NCI-H2107 (cell line): ENCODE measurements at places on chromosomes 12 and 14.

DNA sequence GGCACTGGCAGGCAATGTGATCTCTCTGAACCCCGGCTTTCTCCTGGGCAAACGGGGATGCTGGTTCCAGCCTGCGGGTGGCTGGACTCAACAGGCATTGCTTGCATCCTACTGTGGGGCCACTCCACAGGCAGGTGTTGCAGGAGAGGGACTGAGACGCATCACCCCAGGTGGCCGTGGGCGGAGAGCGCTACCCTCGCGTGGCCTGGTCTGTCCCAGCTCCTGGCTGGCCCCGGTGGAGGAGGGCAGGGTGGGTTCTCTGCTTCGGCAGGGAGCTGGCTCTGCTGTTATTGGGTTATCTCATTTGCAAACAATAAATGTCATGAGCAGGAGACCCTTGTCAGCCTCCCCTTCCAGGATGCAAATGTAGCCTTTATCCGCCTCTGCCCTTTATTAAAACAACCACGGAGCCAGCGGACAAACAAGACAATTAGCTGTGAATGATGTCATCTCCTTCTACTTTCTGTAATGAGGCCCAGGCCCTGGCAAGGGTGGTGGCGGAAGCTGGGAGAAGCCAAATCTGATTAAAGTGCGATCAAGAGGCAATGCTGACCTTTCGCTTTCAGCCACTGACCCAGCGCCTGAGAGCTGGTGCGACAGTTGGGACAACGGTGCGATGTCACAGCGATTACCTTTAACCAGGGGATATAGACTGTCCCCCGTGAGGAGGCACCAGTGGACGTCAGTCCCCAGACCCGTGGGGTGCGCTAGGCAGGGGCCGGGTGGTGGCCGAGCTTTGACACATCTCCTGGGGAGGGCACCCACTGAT lies 161.8 kb downstream of the KIF26A start:
- no peak for DNase-seq

GRCh38 chr12:131832321-131833231 lies 4.4 kb downstream of the MMP17 start:
- no peak for DNase-seq

- DNase-seq, result no peak
These were observed 30.8 kb downstream of the DEGS2 start for GRCh38 chr14:100128688-100129087.

DNA sequence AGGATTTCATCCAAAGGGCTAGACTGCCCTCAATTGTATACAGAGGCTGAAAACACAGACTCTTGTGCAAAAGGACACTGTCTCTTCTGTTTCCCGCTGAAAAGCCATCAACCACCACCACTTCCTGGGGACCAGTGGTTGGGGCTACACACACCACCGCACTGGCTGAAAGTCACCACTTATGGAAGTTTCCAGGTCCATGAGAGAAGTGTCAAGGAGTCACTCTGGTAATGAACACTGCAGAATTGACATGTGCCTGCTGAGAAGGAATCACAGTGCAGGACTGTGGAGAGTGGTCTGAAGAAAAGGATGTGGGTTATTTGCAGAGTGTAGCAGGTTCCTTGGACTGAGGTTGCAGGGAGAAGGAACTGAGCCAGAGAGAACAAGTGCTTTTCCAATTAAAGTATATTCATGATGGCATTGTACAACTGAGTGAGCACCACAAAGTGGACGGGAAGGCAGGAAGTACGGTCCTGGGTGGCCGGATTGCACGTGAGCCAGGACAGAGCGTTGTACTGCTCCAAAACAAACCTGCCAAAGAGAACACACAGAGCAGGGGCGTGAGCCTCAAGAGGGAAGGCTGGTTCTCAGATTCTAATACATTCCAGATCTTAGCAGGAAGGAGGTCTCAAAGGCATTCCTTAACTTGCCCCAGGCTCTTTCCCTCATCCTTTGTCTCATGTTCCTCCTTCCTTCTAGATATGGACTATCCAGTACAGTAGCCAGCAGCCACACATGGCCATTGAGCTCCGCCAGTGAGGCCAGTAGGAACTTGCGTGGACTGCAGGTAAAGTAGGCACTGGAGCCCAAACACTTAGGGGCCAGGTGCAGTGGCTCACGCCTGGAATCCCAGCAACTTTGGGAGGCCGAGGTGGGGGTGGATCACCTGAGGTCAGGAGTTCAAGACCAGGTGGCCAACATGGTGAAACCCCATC lies 316.4 kb downstream of the MED13L start:
- no peak for DNase-seq

- no peak for DNase-seq
These were observed 951.2 kb downstream of the FLRT2 start for GRCh38 chr14:86481104-86481503.

GRCh38 chr14:94640721-94641631 lies 28.8 kb downstream of the SERPINA3 start:
- DNase-seq, result no peak

DNA sequence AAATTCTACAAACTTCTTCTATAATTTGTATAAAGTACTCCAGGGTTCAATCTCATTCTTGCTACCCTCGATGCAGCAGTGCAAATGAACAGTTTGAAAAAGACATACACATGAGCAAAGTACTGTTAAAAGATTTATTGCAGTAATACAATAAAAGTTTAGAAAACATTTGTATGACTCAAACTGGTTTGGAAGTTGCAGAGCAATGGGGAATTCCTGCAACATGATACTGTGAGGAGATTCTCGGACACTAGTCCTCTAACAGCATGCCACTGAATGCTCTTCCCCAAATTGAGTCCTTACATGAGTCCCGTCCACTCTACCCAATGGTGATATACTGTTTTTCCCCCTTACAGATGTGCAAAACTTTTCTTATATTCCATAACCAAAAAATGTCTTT lies 45.4 kb downstream of the ATG14 start:
- no peak for DNase-seq

GRCh38 chr14:77103475-77103874 lies 5.4 kb downstream of the CIPC start:
- no peak for DNase-seq

DNA sequence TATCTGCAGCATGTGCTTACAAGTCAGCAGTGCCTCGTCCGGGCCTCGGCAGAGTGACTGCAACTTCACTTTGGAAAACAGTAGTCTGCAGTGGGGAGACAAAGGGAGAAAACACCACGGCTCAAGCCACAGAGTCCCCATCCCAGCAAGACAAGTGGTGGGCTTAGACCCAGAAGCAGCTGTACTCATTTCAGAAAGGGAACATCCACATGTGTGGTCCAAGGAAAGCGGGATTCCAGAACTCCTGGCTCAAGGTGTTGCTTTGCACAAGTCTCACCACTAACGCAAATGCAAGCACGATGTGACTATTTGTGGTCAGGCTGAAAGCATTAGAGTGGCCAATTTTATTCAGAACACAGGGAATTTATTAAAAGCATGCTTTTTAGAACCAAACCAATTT lies 198.3 kb downstream of the TTC7B start:
- no peak for DNase-seq

DNA sequence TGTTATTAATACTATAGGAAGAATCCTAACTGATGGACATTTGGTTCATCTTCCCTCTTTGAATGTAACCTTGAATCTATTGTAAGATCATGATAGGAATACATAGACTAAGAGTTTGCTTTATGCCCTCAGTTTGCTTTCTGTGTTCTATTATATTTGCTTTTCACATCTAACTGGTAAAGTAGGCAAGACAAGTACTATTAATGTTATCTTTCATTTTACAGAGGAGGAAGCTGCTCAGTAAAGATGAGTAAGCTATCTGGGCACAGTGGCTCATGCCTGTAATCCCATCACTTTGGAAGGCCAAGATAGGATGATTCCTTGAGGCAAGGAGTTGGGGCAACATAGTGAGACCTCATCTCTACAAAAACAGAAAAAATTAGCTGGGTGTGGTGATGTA lies 103.0 kb downstream of the TMTC2 start:
- DNase-seq, result no peak

- no peak for DNase-seq
These were observed 3.9 kb upstream of the ENDOU start for GRCh38 chr12:47729233-47729632.

- DNase-seq, result no peak
These were observed 124.6 kb upstream of the PMCH start for GRCh38 chr12:102322254-102322653.

DNA sequence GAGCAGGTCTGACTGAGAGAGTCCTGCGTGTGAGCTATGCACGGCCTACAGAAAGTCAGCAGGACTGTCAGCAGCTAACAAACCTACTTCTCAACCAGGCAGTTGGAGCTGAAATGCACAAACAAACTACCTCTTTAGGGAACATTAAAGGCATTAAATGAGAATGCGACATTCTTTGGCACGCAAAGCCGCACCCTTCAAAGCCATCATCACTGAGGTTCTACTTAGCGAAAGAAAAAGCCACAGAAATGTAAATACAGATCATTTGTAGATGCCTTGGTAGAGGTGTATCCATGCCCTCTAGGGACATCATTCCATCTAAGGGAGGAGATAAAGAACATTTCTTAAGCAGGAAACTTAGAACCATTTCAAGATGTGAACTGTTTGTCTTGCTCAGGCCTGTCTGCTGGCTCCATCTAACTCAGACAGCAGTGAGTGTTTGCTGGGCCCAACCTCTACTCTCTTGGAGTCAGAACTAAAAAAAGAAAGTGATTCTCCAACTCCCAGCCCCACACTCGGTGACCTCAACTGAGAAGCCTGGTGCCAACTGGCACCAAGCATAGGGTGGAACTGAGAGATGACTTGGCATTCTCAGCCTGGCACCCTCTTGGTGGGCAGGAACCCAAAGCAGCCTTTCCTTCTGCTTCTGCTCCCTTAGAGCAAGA lies 63.5 kb upstream of the MBIP start:
- DNase-seq, result no peak

DNA sequence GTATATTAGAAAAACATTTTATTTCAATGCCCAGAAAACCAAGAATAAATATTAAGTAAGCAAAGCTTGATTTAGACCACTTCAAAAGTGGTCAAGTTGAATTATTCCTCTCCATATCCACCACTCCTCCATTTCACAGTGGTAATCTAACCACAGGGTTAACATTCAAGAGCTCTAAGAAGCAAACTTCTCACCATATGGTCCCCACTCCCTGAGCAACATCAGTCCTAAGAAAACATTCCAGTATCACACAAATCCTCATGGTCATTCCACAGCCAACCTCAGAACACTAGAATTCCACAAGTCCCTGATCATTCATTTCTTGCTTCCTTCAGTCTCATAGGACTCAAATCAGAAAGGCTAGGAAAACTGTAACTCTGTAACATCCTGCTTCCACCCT lies 47.9 kb downstream of the ST8SIA1 start:
- no peak for DNase-seq

GRCh38 chr12:33818313-33818712 lies 204.0 kb upstream of the ALG10 start:
- no peak for DNase-seq

GRCh38 chr12:24478254-24478653 lies 470.6 kb downstream of the BCAT1 start:
- DNase-seq, result peak; percentile 2

DNA sequence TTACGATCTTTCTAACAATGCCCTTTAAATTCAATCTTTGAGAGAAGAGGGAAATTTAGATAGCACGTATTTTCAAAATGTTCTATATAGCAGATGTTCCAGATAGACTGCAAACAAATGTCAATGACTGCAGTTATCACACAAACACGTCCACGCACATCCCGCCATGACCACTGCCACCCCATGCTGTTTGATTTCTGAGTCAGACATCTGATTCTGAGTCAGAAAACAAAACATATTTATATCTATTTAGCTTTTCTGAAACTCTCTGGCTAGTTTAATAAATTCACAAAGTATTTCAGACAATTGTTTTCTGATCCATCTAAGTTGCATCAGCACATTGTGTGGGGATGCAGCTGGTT lies 105.9 kb upstream of the BCAT1 start:
- no peak for DNase-seq
